Hematopoietic multipotent progenitor cell treated with erythropoietin and hydrocortisone succinate and interleukin-3 and kit ligand, for 6 days (in vitro differentiated cells): ENCODE measurements at places on chromosomes 3 and 15.

- DNase-seq: no peak
Measured at GRCh38 chr3:152477422-152477821, 208.7 kb downstream of the MBNL1 start.

GRCh38 chr3:157023226-157023625 lies 136.7 kb downstream of the CCNL1 start:
- DNase-seq: no peak

GRCh38 chr3:158830391-158830790 lies 28.5 kb downstream of the MFSD1 start:
- DNase-seq: no peak

GRCh38 chr15:80645494-80646065 lies 49.5 kb upstream of the ABHD17C start:
- DNase-seq: no peak

GRCh38 chr3:50325497-50326181 lies 2.4 kb downstream of the TUSC2 start:
- no peak for DNase-seq

- no peak for DNase-seq
Measured at GRCh38 chr15:67940324-67940719, 100.5 kb upstream of the RNU6-1 start.

DNA sequence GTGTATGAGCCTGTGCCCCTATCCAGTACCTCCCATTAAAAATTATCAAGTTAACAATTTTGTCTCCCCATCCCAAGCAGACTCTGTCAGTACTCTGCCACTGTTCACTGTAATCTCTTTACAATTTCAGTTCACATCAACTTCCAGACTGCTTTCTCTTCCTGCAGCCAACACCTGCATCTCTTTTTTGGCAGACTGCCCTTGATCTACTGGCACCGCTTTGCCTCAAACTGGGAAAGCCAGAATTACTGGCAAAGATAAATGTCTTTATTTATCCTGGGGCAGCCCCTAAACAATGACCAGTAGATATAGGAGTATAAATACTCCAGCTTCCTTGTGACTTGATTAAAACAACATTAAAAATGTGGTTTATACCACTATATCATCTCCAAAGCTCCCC lies 494.1 kb downstream of the ZNF385D start:
- no peak for DNase-seq

- DNase-seq: no peak
Measured at GRCh38 chr3:113607219-113607596, 74.9 kb downstream of the SIDT1 start.

DNA sequence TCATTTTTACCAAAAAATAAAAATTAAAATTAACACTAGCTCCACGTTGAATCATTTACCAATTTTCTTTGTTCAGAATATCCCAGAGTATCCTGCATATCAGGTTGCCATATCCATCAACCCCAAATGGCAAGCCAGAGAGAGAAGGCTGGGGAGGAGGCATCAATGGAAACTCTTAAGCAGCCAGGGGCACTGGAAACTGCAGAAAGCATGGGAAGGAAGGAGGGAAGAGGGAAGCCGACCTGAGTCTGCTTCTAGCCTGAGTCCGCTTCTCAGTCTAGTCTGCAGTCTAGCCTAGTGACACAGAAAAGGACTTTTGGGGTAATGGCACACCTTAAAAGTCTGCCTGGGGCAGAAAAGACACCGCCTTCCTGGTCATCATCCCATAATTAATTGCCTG lies 1.6 kb upstream of the MTHFS start:
- no peak for DNase-seq

- peak; percentile 29 for DNase-seq
Measured at GRCh38 chr15:90979582-90979981, 14.8 kb downstream of the PRC1 start.

DNA sequence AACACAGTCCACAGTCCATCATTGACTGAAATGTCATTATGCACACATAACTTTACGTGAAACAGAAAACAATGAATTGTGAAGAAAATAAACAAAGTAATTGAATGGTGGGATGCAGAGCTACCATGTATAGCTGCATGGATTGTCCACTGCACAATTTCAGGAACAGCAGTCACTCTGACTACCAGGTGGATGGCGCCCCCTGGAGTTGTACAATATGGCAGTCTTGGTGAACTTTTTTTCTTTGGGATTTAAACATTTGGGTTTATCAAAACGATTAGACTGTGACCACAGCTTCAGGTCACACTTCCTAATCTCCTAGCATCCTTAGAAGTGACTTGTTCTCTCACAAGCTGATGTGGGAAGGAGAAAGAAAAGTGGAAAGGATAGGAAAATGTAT lies 48.9 kb upstream of the TCF12 start:
- peak; percentile 65 for DNase-seq

- DNase-seq: no peak
Measured at GRCh38 chr15:64600794-64601193, 140.4 kb downstream of the ZNF609 start.

- DNase-seq: peak; percentile 96
Measured at GRCh38 chr3:133663569-133664313, 2.0 kb upstream of the TOPBP1 start.

GRCh38 chr3:29410220-29410619 lies 129.3 kb downstream of the RBMS3 start:
- DNase-seq: no peak

DNA sequence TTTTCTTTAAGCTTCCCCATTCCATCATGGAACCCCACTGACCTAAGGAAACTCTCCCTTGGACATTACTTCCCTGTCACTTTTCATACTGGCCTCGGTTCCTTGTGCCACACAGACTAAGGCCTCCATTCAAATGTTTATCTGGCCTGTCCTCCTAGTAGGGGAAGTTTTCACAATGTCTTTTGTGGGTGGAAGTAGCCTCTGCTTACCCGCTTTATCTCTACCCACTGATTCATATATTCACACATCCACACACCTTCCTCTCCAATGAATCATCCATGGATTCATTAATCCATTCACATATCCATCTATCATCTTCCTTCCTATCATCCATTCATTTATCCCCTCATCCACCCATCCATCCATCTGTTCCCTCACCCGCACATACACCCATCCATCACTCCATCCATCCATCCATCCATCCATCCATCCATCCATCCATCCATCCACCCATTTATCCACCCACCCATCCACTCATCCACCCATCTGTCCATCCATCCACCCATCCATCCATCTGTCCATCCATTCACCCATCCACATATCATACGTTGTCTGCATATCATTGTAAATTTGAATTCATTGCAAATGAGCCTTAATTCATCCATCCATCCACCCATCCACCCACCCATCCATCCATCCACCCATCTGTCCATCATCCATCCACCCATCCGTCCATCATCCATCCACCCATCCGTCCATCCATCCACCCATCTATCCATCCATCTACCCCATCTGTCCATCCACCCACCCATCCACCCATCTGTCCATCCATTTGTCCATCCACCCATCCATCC lies 49.1 kb downstream of the IQSEC1 start:
- DNase-seq: no peak

GRCh38 chr15:101293122-101293521 lies 1.9 kb downstream of the SNRPA1 start:
- DNase-seq: no peak

DNA sequence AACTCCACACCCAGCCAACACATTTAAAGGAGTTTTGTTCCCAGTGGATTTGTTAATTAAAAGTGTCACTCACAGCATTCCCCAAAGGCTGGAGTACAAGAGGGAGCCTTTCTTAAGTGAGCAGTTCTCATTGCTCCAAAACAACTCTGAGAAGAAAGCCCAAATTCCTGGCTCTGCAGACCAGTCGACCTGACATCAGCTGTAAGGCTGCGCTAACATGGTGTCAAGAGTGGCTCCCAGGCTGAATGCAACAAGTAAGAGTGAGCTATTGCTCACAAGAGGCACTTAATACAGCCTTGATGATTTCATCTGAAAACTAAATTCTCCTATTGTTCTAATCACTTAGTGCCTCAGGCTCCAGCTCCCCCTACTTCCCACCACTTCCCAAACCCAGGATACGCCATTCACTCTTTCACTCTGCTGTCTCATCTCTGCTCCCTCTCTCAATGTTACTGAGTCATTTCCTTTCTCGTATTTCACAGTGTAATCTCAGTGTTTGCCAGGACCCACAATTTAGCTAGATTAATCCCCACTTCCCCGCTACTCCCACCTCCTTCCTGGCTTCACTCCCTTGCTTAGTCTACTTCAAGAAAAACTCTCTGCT lies 81.8 kb downstream of the WWTR1 start:
- no peak for DNase-seq

- peak; percentile 75 for DNase-seq
Measured at GRCh38 chr3:51942603-51943450, 664 bp downstream of the PARP3 start.

GRCh38 chr3:157092230-157092629 lies 67.7 kb downstream of the CCNL1 start:
- DNase-seq: no peak

DNA sequence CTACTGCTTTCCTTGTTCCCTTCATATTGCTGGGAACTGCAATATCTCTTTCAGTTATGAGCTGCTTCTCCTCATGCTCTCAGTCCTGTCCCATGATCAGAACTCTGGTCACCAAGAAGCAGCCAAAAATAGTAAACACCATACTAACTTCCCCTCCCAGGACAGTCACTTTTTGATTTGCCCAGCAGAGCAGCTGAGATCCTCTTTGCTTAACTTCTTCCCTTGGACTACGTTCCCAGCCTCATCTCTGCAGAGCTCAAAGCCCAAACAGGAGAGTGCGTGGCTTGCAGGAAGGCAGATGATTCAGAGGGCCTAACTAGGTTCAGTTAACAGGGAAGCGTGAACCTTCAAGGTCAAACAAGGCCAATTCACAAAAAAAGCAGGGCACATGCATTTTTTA lies 153.2 kb downstream of the CTNNB1 start:
- DNase-seq: peak; percentile 4
